Urothelium cell line (cell line): ENCODE measurements at places on chromosomes 12 and 14.

DNA sequence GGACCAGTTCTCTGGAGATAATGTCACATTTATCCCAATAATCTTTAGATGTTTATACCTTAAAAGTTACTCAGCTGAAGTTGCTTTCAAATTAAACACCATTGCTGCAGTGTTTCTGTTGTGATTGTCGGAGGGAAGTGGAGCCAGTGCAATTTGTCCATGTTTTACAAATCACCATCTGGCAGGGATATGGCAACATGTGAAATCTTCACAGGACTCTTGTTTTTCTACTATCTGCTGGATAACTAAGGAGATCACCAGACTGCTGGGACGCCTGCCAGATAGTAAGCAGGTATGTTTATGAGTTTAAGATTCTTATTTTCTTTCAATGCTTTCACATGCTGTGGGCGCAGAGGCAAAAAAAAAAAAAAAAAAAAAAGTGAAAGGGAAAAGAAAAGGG, 100.3 kb upstream of the SOX5 start:
- no peak for DNase-seq

GRCh38 chr14:92122351-92122677, 545 bp downstream of the CPSF2 start:
- no peak for DNase-seq

GRCh38 chr14:49882826-49883694, 9.8 kb upstream of the ARF6 start:
- no peak for DNase-seq

DNA sequence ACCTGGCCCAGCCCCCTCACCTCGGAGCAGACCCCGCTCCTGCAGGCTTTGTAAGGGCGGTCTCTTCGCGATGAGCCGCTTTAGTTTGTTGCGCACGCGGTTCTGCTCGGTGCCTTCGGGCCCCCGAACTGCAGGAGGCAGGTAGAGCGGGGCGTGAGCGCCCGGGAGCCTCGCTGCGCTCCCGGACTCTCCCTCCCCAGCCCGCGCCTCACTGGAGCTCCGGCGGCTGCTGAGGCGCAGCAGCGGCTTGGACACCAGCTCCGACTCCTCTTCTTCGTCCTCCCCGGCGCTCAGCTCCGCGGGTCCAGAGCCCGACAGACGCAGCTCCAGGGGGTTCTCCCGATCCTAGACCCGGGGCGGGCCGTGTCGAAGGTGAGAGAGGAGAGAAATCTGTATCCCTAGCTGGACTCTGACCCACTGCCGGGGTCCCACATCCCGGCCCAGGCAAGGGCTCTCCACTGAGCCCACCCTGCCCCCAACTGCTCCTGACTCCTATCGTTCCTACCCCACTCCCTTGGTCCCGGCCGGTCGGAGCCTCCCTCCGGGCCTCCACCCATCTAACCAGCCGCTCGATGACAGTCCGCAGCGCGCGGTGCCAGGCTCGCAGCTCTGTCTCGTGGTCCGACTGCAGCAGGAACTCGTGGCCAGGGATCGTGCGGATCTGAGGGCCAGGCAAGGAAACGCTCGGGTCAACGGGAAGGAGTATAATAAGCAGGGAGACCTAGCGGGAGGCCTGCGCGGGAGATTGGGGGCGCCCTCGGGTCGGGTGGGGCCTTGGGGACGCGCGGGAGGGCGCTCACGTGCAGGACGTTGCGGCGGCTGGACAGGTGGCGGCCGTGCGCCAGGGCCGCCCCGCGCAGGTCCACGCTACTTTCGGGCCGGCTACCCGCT, 4.2 kb downstream of the ARHGAP9 start:
- no peak for DNase-seq

DNA sequence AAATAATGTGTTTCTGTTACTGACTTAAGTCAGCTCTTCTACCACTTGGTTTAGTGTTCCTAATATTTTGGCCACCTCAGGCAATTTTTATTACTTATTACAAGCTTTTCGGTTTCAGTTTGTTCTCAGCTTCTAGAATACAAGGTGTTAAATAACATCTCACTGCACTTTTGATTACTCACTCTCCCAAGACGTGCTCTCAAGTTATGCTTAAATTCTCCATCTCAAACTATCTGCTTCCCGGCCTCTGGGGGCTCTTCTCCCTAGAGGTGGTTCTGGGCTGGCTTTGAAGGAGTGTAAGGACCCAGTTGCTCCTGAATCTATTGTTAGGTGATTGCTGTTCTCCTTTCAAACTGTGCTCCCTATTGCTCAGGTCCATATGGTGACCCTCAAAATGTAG, 193.9 kb upstream of the DDHD1 start:
- DNase-seq, result no peak

GRCh38 chr12:7175493-7175892, 14.0 kb upstream of the PEX5 start:
- DNase-seq, result no peak

- DNase-seq, result no peak
Measured at GRCh38 chr12:34119366-34119765, 97.1 kb downstream of the ALG10 start.

- DNase-seq, result peak; percentile 39
Measured at GRCh38 chr12:56338308-56339157, at the start of gene IL23A. Gene IL23A, plus strand, starts transcription at chr12:56338884. Its CDS starts 161 bp downstream, at chr12:56339045.

- DNase-seq, result no peak
Measured at GRCh38 chr12:86521870-86522269, 265.7 kb upstream of the MGAT4C start.

DNA sequence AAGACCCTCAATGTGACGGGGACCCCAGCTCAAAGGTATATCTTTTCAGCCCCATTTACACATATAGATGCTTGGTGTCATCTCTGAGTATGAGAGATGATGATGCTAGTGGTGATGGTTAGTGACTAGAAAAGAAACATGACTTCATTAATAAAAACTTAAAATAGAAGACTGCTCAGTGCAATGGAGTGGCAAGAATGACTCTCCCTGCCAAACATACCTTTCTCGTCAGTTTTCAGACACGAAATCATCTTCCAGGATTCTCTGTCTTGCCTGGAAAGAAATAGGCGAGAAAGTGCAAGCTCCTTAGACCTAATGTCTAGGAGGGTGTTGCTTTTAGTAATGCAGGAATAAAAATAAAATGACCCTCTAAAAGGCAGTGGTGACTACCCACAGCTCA, 71.7 kb downstream of the TPH2 start:
- no peak for DNase-seq

GRCh38 chr12:57534991-57535543, 11.9 kb downstream of the DCTN2 start:
- DNase-seq, result no peak

GRCh38 chr12:132351751-132352495, 22.5 kb upstream of the GALNT9 start:
- no peak for DNase-seq

DNA sequence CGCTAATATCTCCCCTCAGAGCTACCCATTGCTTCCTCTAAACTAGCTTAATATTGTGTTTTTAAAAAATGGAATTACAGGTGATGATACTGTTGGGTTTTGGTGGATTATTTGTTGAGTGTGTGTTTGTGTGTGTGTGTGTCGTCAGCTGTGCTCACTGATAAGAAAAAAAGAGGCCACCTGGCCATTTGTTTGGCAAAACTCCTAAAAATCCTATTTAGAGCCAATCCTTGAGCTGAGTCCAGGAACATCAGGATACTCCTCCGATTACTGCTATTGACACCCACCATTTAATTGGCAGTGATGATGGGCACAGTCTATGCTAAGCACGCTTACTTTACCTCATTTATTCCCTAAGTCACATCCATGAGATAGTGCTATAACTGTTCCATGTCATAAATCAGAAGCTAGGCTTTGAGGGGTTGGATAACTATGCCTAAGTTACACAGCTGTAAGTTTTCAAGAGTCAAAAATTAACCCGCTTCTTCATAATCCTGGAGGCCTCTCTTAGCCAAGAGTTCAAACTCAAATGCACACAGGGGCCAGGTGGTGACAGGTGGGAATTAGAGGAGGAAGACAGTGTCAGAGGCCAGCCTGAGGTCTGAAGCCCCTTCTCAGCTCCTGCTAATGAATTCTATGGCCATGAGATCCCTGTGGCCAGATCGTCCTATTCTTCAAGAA, 1026.6 kb upstream of the TMEM132C start:
- DNase-seq, result no peak

DNA sequence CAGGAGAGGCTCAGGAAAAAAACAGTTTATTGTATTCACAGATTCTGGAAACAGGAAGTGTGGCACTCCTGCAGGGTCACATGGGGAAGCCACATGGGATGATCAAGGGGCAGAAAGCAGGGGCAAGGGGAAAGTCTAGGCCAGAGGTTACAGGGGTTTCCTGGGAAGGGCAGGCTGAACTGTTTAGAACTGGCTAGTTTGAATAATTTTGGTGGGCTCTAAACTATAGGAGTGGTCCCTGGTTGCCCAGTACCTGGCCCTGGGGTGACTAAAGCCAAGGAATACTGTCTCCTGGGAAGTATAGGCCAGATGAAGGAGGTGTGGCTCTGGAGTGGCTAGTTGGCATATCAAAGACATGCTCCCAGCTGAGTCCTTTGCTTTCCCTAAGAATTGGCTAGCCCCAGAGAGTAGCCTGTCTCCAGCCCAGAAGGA, 169.2 kb downstream of the SLC41A2 start:
- DNase-seq, result no peak
